Spinal cord (tissue), 10 donors: ENCODE measurements at places on chromosomes 6 and 20.
A peak's percentile ranks its signal among the peaks of the same experiment; 100 is the strongest.

- no peak for DNase-seq
Observed at GRCh38 chr20:3090565-3090964, 6.0 kb upstream of the AVP start.

GRCh38 chr6:90098001-90098531 is 198.6 kb downstream of the BACH2 start:
- no peak for DNase-seq

GRCh38 chr6:94052749-94053148 is 633.4 kb upstream of the EPHA7 start:
- no peak for DNase-seq

DNA sequence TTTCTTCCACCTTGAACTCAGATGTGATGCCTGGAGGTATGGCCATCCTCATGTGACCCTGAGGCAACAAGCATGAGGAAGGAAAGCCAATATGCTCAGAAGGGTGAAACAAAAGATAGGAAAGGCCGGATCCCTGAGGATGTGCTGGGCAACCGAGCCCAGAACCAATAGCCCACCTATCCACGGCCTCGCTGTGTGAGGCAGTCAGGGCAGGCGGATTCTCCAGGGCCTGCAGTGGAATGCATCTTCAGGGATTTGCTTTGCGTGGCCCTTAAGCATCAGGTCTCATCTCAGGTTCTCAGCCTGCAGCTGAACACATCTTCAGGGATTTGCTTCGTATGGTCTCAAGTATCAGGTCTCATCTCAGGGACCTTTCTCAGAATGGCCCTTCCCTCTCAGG is 139.8 kb downstream of the ANKRD60 start:
- DNase-seq: no peak

- no peak for DNase-seq
Observed at GRCh38 chr6:158713469-158713868, 63.6 kb downstream of the SYTL3 start.

- no peak for DNase-seq
Observed at GRCh38 chr6:167803816-167804215, 22.9 kb upstream of the AFDN start.

DNA sequence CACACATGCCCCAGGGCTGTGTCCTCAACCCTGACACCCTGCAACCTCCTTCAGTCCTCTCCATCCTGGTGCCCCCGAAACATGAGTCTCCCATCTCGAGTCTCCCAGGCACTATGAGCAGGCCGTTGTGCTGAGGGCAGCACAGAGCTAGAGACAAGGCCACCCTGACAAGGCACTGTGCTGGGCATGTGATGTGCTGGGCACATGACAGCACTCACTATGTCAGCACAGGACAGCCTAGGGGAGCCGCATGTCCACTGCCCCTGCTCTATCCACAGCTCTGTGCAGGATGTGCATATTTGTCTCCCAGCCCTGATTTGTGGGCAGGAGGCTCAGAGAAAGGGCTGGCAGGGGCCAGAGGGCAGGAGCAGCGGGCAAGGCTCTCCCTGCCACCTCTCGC is 362.1 kb upstream of the AGPAT4 start:
- DNase-seq: no peak

GRCh38 chr20:1373036-1373435 is 19.8 kb downstream of the FKBP1A start:
- no peak for DNase-seq

GRCh38 chr20:23519556-23519955 is 28.6 kb downstream of the CST8 start:
- no peak for DNase-seq

- DNase-seq: no peak
Observed at GRCh38 chr6:130105996-130106704, 87.8 kb downstream of the L3MBTL3 start.

- no peak for DNase-seq
Observed at GRCh38 chr6:6105472-6106036, 98.8 kb upstream of the NRN1 start.

DNA sequence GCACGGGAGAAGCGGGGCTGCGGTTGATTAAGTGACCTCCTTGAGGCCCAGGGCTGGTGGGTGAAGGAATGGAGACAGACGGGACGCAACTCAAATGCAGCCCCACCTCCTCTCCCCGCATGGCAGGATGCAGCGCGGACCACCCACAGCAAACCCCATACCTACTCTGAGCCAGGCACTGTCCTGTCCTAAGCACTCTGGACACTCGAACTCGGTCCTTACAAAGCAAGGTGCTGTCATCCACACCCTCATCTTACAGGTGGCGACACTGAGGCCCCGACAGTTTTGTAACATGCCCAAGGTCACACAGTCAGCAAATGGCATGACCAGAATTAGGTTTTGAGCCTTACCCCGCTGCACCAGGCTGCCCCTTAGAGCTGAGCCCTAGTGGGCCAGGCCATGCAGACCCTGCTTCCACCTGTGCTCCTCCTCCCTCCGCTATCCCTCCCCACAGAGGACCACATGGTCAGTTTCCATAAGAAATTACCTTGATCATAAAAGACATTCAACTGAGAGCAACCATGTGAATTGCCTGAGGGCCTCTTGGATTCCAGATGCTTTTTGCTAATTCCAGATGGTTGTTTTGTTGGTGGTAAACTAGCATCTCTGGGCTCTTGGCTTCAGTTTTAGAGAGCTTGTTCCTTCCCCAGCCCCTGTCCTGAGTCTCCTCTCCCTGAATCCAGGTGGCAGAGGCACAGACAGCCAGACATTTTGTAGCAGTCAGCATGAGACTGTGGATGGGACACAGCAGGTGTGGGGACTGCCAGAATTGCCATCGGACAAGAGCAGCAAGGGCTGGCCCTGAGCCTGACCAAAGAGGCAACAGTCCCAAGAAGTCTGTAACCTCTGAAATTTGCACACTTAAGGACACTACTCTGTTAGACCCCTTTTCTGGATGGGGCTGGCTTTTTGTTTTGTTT is 171.9 kb upstream of the PMEPA1 start:
- peak; percentile 60 for DNase-seq
